ENCODE measurements at places on chromosomes 11 and 22.

- no peak for DNase-seq
Observed at GRCh38 chr11:61802605-61803004, 9.9 kb downstream of the FEN1 start.

GRCh38 chr22:39212721-39213376 lies 31.9 kb downstream of the PDGFB start:
- no peak for DNase-seq

DNA sequence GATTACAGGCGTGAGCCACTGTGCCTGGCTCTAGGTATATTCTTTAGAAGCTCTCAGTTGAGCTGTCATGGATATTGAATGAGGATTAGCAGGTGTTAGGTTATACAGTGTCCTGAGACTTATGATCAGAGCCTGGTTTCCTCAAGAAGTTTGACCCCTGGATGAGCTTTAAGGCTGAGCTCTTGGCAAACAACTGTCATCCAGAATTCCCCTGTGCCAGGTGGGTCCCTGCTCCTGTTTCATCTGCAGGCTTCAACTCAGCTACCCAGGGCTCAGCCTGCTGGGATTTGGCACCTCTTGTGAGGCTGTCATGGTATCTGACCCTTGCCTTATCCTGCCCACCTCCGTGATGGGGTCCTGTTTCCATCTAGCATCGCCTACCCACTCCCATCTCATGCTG lies 24.3 kb downstream of the SERPINH1 start:
- no peak for DNase-seq

- no peak for DNase-seq
Observed at GRCh38 chr11:45075519-45075918, 70.9 kb upstream of the PRDM11 start.

GRCh38 chr11:95996621-95997235 lies 72.8 kb upstream of the MTMR2 start:
- DNase-seq, result no peak

GRCh38 chr11:2258501-2259465 lies 11.6 kb downstream of the ASCL2 start:
- DNase-seq, result no peak

GRCh38 chr11:121515335-121515671 lies 62.5 kb upstream of the SORL1-AS1 start:
- no peak for DNase-seq

Data from right hindlimb (tissue), 1 donor.